Stimulated activated CD8-positive, alpha-beta memory T cell treated with anti-CD3 and anti-CD28 coated beads, Interleukin-7, amount 100 ng/mL, for 48 hours (primary cell): ENCODE measurements at places on chromosomes 16 and 17.
A peak's percentile ranks its signal among the peaks of the same experiment; 100 is the strongest.

- DNase-seq: no peak
Observed at GRCh38 chr16:30902029-30902972, 5.9 kb downstream of the CTF1 start.

DNA sequence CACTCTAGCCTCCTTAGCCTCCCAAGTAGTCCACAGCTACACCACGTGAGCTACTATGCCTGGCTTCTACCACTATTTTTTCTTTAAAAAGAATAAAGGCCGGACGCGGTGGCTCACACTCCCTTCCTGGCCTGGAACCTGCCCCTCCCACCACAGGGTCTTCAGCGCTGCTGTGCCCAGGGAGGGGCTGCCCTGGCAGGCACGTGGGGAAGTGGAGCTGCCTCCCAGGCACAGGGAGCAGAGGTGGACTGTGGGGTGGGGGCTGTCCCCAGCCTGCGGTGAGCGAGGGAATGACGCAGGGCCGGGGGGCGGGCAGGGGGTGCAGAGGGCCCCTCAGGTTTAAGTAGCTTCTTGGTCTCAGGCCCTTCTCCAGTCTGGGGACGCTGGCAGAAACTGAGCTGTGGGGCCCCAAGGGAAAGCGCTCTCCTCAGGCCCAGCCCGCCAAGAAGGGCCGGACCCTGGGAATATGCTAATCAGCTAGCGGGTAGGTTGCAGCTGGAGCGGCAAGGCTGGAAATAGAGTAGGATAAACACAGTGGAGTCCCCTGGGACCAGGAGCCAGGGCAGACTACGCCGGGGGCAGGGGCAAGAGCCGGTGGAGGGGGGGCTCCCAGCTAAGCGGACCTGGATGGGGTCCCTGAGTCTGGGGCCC is 46.8 kb downstream of the TIMM22 start:
- DNase-seq: no peak

GRCh38 chr17:30422171-30422570 is 43.4 kb downstream of the CPD start:
- DNase-seq: no peak

- DNase-seq: no peak
Observed at GRCh38 chr17:77914385-77915254, 43.9 kb upstream of the TNRC6C start.

DNA sequence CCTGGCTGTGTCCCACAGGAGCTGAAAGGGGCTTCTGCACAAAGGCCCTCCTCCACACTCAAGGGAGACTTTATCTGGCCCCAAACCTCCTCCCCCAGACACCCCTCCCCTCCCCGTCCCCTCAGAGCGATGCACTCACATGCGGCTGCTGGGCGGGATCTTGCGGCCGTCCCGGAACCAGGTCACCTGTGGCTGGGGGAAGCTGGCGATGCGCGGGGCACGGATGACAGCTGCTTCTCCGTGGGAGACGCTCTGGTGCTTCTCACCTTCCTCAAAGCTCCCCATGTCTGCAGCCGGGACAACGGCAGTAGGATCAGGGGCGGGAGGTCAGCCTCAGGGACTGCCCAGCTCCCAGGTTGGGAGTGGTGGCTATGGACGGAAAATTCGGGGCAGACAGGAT is 144.0 kb upstream of the CDC42EP4 start:
- DNase-seq: no peak

DNA sequence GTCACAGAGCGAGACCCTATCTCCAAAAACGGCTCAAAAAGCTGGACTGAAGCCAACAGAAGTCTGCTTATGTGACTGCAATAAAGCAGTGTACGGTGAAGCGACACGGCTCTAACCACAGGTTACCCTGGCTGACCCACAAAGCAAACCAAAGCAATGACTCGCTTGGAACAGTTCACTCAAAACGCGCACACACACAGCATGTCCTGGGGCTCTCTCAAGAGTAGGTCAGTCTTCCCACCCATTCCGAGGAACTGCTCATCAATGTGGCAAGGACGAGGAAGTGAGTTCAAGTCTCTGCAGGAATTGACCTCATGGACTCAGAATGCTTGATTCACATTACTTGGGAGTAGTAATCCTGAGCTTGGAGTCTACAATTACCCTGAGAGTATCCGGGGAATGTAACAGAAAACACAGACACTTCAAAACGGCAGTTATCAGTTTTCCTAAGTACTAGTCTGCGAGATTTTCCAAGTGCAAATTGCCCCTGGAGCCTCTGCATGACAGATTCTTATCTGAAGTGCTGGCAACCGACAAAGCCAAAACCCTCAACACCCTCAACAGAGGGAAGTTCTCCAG is 25.4 kb downstream of the PELP1 start:
- peak; percentile 48 for DNase-seq

DNA sequence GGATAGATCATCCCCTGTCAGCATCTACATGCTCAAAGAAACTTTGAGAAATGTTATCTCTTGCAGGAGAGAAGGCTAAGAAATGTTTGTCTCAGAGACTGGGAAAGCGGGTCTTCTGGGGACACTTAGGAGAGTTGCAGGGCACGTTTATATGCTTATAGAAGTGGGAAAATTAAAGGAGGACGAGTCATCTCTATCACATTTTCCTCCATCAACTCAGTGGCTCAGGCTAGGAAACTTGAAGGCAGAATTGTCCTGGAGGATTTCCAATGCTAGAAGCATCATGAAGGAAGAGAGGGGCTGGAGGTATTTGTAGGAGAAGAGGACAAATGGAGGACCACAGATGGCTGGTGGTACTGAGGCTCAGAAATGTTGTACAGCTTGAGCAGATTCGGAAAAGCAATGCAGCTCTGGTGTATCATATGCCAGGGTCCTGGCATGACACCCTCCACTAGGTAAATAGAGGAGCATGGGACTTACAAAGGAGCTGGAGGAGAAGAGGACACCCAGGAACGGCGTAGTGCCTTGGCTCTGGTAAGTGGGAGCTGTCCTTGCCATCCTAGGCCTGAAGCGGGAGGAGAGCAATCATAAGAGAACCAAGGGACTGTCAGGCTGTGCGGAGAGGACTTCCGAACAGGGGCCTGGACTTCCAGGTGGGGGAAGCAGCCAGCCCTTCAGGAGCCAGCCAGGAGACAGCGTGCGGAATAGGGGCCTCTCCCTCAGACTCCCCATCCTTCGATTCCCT is 4.5 kb upstream of the HS3ST3B1 start:
- no peak for DNase-seq

GRCh38 chr17:78706271-78706915 is 75.7 kb downstream of the CYTH1 start:
- no peak for DNase-seq

GRCh38 chr17:34530918-34531317 is 48.5 kb upstream of the TMEM132E start:
- DNase-seq: no peak

DNA sequence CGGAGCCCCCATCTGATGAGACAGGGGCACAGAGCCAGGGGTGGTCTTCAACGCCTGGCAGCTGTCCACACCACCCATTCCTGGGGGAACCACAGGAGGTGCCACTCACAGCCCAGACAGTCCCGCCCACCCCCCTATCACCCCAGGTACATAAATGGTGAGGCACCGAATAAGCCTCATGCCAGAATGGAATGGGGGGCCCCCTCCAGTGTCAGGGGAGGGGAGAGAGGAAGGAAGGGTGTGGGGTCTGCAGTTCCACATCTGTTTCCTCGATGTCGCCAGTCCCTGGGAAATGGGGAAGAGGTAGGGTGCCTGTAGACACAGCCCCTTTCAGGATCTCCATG is 1.7 kb downstream of the TMC6 start:
- DNase-seq: no peak

DNA sequence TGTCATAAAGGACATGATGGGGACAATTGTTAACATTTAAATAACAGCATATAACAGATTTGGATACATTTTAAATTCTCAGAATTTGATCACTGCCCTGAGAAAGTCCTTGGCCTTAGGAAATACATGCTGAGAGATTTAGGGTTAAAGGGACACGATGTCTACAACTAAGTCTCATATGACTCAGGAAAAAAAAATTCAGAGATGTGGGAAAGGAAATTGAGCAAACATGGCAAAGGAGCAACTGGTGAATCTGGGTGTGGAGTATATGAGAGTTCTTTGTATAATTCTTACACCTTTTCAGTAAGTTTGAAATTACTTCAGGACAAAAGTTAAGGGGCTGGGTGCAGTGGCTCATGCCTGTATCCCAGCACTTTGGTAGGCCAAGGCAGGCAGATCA is 18.2 kb downstream of the MPP3 start:
- no peak for DNase-seq

- DNase-seq: no peak
Observed at GRCh38 chr16:143456-143855, 5.0 kb upstream of the NPRL3 start.

GRCh38 chr16:53632526-53632925 is 71.1 kb downstream of the RPGRIP1L start:
- DNase-seq: no peak

GRCh38 chr16:1151424-1152122 is 1.3 kb upstream of the CACNA1H start:
- DNase-seq: no peak

DNA sequence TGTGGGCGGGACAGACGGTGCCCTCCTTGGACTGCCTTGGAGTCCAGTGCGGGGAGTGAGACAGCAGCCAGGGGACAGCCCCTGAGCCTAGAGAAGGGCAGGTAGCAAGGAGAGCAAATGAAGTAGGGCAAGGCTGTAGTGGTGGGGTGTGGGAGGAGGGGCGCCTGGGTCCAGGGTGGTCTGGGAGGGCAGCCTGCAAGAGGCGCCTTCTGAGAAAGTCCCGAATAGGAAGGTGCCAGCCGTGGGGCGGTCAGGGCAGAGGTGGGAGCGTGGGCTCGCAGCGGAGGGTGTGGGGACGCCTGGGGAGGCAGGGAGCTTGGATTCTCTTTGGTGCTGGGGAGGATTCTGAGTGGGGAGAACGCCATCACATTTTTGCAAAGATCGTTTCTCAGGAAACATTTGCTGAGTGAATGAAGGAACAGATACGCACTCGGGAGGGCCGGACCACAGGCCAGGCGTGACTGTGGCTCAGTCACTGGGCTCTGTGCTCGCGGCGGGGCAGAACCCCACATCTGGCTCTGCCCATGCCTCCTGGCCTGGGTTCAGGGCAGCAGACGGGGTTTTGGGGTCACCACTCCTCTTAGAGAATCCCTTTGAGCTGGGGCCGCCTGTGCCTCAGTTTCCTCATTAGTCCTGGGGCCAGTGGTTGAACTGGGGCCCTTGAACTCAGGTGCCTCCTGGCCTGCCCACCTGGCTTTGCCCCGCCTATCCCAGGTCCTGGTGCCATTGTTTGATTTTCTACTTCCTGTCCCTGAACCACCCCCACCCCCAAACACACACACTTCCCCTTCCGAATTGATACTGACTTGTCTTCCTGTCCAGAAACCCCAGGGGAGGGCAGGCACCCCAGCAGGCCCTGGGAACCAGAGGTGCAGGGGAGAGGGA is 4.2 kb downstream of the SNN start:
- no peak for DNase-seq

- DNase-seq: no peak
Observed at GRCh38 chr16:87180069-87180468, 137.1 kb downstream of the C16orf95 start.
